ENCODE measurements at places on chromosomes 7 and 10. TPM values are rescaled to one million over a fixed set of nuclear protein-coding genes. Genes with fewer than 3 reads are reported as not detected.

DNA sequence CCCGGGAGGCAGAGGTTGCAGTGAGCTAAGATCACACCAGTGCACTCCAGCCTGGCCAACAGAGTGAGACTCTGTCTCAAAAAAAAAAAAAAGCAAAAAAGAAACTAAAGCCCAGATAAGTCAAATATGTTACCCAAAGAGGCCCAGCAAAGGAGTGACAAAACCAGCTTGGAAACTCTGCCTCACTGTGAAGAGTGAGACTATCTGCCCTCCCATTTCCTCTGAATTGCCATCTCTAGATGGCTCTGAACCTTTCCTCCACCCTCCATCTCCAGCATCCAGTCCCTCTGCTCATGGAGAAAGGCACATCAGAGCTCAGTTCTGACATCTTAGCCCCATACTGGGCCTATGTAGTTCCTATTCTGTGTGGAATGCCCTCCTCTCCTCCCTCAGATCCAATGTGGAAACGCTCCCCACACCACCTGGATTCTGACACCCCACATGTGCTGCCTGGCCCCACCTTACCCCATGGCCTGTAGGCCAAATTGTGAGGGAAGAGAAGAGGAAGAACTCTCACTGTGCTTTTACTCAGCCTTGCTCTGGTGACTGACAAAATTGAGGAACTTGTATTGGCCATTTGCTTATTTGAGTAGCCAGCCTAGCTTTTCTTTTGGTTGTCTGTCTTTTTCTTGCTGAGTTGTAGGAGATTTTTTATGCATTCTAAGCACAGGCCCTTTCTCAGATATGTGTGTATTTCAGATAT lies 18.0 kb upstream of the NUDCD3 start:
- no peak for DNase-seq

GRCh38 chr7:157359581-157359980 lies 22.8 kb downstream of the DNAJB6 start:
- DNase-seq = no peak

- no peak for DNase-seq
Measured at GRCh38 chr7:42877862-42878261, 34.0 kb downstream of the C7orf25 start.

UNCX gene
- total RNA-seq = not detected

- DNase-seq = no peak
Measured at GRCh38 chr10:28459453-28460144, 73.3 kb upstream of the WAC start.

PCDH15 gene
- total RNA-seq = not detected

DNA sequence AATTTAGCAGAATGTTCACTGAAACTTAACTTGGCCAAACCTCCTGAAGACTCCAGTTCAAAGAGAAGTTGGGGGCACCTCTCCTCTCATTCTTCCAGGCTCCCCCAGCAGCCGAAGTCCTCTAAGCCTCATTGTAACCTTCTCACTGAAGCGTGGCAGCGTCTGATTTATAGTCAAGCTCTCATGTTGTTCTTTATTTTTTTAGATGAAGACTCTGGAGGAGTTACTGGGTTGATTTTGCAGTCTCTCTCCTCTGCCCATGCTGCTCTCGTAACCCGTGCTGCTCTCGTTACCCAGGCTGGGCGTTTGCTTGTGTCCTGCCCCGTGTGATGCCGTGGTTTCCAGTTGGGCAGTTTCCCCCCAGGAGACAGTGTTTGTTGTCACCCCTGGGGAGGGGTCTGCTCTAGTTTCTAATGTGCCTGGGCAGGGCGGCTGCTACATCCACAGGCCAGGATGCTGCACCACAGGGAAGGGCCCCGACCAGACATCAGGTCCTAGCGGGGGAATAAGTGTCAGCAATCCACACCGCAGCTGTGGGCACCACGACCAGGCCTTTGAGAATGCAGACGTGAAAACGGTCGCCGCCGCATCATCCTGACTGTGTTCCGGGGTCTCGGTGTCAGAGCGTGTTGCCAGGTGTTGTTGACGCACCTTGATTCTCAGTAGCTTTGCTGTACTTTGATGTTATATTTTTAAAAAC lies 65.2 kb downstream of the WDR37 start:
- DNase-seq = no peak

DNA sequence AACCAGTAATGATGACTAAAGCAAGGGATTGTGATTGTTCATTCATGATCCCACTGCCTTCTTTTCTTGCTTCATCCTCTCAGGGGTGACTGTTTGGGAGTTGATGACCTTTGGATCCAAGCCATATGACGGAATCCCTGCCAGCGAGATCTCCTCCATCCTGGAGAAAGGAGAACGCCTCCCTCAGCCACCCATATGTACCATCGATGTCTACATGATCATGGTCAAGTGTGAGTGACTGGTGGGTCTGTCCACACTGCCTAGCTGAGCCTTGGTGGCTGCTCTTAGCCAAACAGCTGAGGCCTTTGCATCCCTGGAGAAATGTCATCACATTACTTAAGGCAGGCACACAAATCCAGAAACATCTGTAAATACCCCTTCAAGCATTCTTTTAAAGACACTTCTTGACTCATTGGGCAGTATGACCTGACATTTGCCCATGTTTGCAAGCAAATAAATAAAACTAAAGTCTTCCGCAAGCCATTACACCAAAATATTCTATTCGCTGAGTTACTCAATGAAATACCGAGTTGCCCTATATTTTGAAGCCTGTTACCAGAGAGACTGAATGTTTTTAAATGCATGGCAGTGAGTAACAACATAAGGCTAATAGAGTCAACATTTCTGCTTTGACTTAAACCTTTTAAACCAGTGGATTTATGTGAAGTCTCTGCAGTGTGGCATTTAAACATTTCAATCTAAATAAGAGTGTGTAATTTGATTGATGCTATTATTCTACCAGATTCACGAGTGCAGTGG lies 166.3 kb upstream of the LANCL2 start:
- DNase-seq = no peak

GRCh38 chr7:96558093-96558492 lies 151.6 kb downstream of the SEM1 start:
- no peak for DNase-seq

C7orf33 gene
- not detected for total RNA-seq

SLIT1 gene
- 0.32 TPM for total RNA-seq

GRCh38 chr7:48424731-48425130 lies 253.5 kb downstream of the ABCA13 start:
- DNase-seq = no peak

DNA sequence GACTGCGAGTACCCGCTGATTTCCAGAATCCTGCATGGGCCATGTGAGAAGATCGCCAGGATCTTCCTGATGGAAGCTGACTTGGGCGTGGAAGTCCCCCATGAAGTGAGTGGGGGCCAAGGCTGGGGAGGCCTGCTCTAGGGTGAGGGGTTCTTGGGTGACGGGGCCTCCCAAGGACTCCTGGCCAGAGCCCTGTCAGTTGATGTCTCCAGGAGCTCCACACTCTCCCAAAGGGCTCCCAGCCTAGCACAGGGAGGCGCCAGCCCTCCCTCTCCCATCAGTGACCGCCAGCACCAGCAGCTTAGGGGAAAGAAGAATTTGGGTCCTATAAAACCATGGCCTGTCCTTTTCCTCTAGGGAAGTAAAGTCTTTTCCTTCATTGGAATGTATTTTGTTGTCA lies 9.8 kb upstream of the ZNF22 start:
- DNase-seq = no peak

PLEKHS1 gene
- 10.1 TPM for total RNA-seq

DNA sequence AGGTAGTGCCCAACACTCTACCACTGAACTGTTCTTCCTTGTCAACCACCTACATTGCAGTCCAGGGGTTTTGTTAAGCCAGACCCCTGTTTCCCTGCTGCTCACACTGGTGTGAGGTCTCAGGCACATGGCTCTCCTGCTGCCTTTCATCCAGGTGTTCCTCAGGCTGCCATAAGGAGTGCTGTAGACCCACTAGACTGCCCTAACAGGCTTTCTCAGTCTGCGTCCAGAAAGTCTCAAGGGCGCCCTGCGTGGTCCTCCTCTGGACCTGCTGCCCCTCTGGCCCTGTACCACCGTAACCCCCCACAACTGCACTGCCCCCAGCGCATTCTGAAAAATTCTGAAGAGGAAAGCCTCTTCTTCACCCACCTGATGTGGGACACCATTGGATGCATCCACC lies 225.7 kb upstream of the ANKRD30A start:
- DNase-seq = no peak

PFKP gene
- 93.9 TPM for total RNA-seq

CFAP70 gene
- total RNA-seq = 2.7 TPM

DNA sequence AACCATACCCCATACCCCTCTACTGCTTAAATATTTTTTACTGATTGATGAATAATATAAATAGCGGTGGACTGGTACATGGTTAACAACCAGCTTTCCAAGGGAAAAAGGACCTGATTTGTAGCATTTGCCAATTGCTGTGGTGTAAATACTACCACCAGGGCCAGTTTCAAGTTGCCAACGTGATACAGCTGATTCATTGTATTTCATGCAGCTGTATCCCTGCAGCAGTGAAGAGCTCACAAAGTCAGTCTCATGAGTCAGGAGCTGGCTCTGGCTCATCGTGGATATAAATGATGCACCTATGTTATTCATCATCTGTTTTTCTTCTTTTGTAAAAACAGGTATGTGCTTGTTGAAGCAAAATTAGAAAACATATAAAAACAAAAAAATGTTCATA lies 15.2 kb downstream of the CALML5 start:
- DNase-seq = no peak

DNA sequence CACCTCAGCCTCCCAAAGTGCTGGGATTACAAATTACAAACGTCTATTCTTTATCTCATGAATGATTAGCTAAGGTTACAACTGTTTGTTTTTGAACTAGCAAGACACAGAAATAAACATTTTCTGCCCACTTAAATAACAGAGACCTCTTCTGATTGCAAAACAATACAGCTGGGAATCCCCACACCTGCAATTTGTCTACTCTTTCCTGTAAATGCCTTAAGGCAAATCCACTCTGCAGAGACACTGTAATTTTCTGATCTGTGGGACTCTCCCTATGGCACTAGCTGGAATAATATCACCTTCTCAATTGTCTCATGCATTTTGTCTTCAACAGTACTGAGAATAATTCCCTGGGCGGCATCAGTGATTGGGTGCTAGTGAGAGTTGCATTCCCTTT lies 149.3 kb upstream of the FAM3C start:
- DNase-seq = no peak

GRCh38 chr7:47956220-47956619 lies 8.0 kb upstream of the PKD1L1 start:
- DNase-seq = no peak

GRCh38 chr10:43132867-43133787 lies 5.1 kb upstream of the CSGALNACT2 start:
- no peak for DNase-seq

GRCh38 chr10:75115137-75115536 lies 3.7 kb downstream of the SAMD8 start:
- no peak for DNase-seq

RPEL1 gene
- total RNA-seq = not detected

ASAH2 gene
- total RNA-seq = 0.32 TPM

- DNase-seq = no peak
Measured at GRCh38 chr7:84469034-84469433, 274.4 kb upstream of the SEMA3A start.

ZKSCAN5 gene
- 8.7 TPM for total RNA-seq

PDE6C gene
- not detected for total RNA-seq

Data from transverse colon (tissue), 4 donors.